A549 treated with Hydrocortisone at 1 μM for 4 hours (cell line): ENCODE measurements at places on chromosomes 5 and 9. TPM values are rescaled to one million over a fixed set of nuclear protein-coding genes. Genes with fewer than 3 reads are reported as not detected.

The PCDHGB4 gene
- total RNA-seq, result 0.56 to 1.1 TPM (median 0.85 TPM) in 5 replicates

The PCDH12 gene
- 0.03 to 0.06 TPM in 2 of 5 replicates, not detected in the others for total RNA-seq

The ZNF366 gene
- not detected in 5 replicates for total RNA-seq

The NEUROG1 gene
- total RNA-seq, result not detected in 5 replicates

The SPINK4 gene
- total RNA-seq, result not detected in 5 replicates

The SLC6A18 gene
- not detected in 5 replicates for total RNA-seq

The WDR55 gene
- 27.2 to 34.7 TPM (median 29.0 TPM) in 5 replicates for total RNA-seq

The MELK gene
- total RNA-seq, result 62.1 to 83.8 TPM (median 69.7 TPM) in 5 replicates

The GNA14 gene
- total RNA-seq, result 0.03 to 0.14 TPM in 2 of 5 replicates, not detected in the others

The PCDHB7 gene
- total RNA-seq, result not detected in 5 replicates

The CCL19 gene
- not detected in 5 replicates for total RNA-seq

The DMRT3 gene
- total RNA-seq, result not detected in 5 replicates

The ZNF484 gene
- total RNA-seq, result 1.6 to 3.0 TPM (median 2.3 TPM) in 5 replicates

The KIF12 gene
- total RNA-seq, result 1.3 to 2.2 TPM (median 1.8 TPM) in 5 replicates

The POC5 gene
- total RNA-seq, result 7.1 to 15.3 TPM (median 10.0 TPM) in 5 replicates

The OTULINL gene
- total RNA-seq, result 16.9 to 24.0 TPM (median 22.3 TPM) in 5 replicates

The TRMO gene
- total RNA-seq, result 11.3 to 13.0 TPM (median 12.5 TPM) in 5 replicates

The HAVCR1 gene
- 25.5 to 50.1 TPM (median 31.2 TPM) in 5 replicates for total RNA-seq

The UGT3A1 gene
- total RNA-seq, result not detected in 5 replicates

The PANK3 gene
- total RNA-seq, result 15.8 to 23.7 TPM (median 20.9 TPM) in 5 replicates

The DCAF12 gene
- total RNA-seq, result 35.3 to 47.1 TPM (median 40.1 TPM) in 5 replicates

The MCTP1 gene
- total RNA-seq, result 8.7 to 11.5 TPM (median 10.3 TPM) in 5 replicates

The C9orf50 gene
- 0.08 TPM in 1 of 5 replicates, not detected in the others for total RNA-seq

The WNT8A gene
- not detected in 5 replicates for total RNA-seq

The NUTM2G gene
- not detected in 5 replicates for total RNA-seq
